Activated T-cell treated with anti-CD3 and anti-CD28 coated beads, Interleukin-2, amount 50 U/mL, for 72 hours (primary cell): ENCODE measurements at places on chromosomes 4 and X.

DNA sequence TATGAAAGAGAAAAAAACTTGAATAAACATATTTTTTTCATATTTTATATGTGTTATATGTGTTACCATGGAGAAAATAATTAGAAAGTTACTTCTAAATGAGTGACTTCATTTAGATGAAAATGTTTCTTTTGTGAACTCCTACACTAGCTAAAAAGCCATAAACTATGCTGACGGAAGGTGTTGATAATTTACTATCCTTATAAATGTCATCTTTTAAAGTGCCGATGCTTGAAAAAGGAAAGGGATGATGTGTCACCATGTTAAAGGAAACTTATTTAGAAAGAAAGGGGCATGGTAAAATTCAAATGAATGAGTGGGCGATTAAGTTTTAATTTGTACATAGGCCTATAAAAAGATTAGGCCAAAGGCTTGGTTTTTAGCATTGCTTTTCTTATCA, 133.8 kb downstream of the SPRY1 start:
- H3K4me3 ChIP-seq = no peak overlapping the region
- DNase-seq = no peak
- H3K36me3 ChIP-seq = no peaks in the 10 kb centered on the region
- no peaks in the 10 kb centered on the region for H3K27me3 ChIP-seq

GRCh38 chr4:140082391-140082755, 71.6 kb downstream of the MAML3 start:
- H3K36me3 ChIP-seq = no peaks in the 10 kb centered on the region
- peaks cover 44% of the 10 kb centered on the region for H3K4me1 ChIP-seq
- peaks cover 15% of the 10 kb centered on the region for H3K27me3 ChIP-seq
- no peak for DNase-seq
- no peak overlapping the region for H3K4me3 ChIP-seq

GRCh38 chr4:73343432-73343831, 60.7 kb upstream of the ALB start:
- no peak for DNase-seq
- no peaks in the 10 kb centered on the region for H3K36me3 ChIP-seq
- no peak overlapping the region for H3K27ac ChIP-seq
- no peaks in the 10 kb centered on the region for H3K27me3 ChIP-seq
- H3K4me3 ChIP-seq = no peak overlapping the region

DNA sequence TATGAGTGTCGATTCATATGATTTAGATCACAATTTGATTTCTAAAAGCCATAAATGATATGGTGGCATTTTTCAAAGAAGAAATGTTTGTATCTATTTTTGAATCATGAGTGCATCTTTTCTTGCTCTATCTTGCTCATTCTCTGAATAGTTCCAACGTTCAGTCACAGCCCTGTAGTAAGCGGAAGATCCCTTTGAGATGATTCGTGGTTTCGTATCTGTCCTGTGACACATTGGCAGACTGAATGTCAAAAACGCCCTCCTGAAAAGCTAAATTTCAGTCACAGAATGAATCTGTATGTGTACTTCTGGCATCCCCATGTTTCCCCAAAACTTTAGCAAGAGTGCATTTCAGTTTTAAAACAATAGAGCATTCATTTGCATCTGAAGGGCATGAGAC, 1066.9 kb upstream of the TENM3 start:
- no peaks in the 10 kb centered on the region for H3K27me3 ChIP-seq
- DNase-seq = no peak
- H3K36me3 ChIP-seq = no peaks in the 10 kb centered on the region
- no peaks in the 10 kb centered on the region for H3K4me1 ChIP-seq
- H3K27ac ChIP-seq = no peak overlapping the region

DNA sequence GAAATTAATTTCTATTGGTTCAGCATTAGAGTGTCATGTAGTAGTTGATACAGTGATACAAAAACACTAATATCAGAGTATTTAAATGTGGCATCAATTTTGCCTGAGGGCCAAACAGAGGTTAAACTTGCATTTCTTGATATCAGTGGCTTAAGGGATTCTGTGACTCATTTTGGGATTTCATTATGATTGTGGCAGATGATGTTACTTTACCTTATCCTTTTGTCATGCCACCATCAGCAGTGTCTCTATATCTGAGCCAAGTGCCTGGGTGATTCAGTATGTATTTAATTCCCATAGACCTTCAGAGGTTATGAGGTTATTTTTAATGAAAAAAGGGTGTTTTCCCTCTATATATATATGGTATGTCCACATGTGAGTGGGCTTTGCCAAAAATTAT, 582.9 kb downstream of the ADGRL3 start:
- H3K4me1 ChIP-seq = no peaks in the 10 kb centered on the region
- H3K27me3 ChIP-seq = no peaks in the 10 kb centered on the region
- H3K36me3 ChIP-seq = no peaks in the 10 kb centered on the region
- no peak for DNase-seq

- DNase-seq = no peak
- no peaks in the 10 kb centered on the region for H3K4me1 ChIP-seq
- no peak overlapping the region for H3K27ac ChIP-seq
These were observed 1.2 kb downstream of the IRS4 start for GRCh38 chrX:108735091-108735678.

GRCh38 chr4:153318696-153319320, 25.7 kb upstream of the MND1 start:
- no peak for DNase-seq
- H3K27ac ChIP-seq = no peak overlapping the region
- no peak overlapping the region for H3K4me3 ChIP-seq
- no peaks in the 10 kb centered on the region for H3K36me3 ChIP-seq

DNA sequence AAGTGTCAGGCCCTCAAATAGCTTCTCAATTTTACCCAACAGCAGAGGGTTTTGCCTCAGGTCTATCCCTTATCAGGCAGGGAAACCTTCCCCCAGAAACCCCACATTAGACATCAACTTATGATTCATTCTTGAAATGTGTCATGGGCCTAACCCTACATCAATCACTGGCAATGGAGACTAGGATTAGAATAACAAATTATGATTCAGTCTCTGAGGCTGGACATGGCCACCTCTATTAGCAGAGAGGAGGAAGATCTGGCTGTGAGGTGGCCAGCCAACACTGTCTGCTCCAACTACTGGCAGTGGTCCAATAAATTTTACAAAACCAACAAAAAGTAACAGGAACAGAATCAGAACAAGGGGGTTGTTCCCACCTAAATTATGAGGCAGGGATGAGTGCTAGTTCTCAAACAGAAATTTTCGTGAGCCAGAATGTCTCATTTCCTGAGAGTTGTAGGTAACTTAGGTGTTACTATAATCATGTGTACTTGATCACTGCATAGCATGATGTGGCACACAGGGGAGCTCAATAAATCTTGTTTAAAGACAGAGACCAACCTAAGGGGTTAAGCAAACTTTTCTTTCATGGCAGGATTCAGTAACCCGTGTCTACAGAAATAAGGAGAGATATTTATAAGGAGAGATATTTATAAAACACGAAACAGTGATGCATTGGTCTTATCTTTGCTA, 126.8 kb downstream of the NFKB1 start:
- H3K36me3 ChIP-seq = no peaks in the 10 kb centered on the region
- DNase-seq = peak; percentile 46
- peaks cover 78% of the 10 kb centered on the region for H3K4me1 ChIP-seq
- H3K27ac ChIP-seq = peak overlapping the region; percentile 18
- H3K4me3 ChIP-seq = peak overlapping the region; percentile 65
- H3K27me3 ChIP-seq = no peaks in the 10 kb centered on the region

- H3K4me1 ChIP-seq = peaks cover 45% of the 10 kb centered on the region
- peaks cover 2% of the 10 kb centered on the region for H3K36me3 ChIP-seq
- peaks cover 13% of the 10 kb centered on the region for H3K27me3 ChIP-seq
- H3K27ac ChIP-seq = no peak overlapping the region
- DNase-seq = no peak
These were observed 43.3 kb downstream of the HOPX start for GRCh38 chr4:56637791-56638190.

- no peak overlapping the region for H3K4me3 ChIP-seq
- H3K4me1 ChIP-seq = peaks cover 13% of the 10 kb centered on the region
- no peaks in the 10 kb centered on the region for H3K27me3 ChIP-seq
- peaks cover 2% of the 10 kb centered on the region for H3K36me3 ChIP-seq
- H3K27ac ChIP-seq = no peak overlapping the region
These were observed 13.7 kb upstream of the RASGEF1B start for GRCh38 chr4:81485310-81485980.

GRCh38 chrX:72540318-72540717, 32.3 kb downstream of the HDAC8 start:
- no peaks in the 10 kb centered on the region for H3K36me3 ChIP-seq
- H3K4me3 ChIP-seq = no peak overlapping the region
- H3K27ac ChIP-seq = no peak overlapping the region
- peaks cover 5% of the 10 kb centered on the region for H3K27me3 ChIP-seq
- no peak for DNase-seq

- DNase-seq = no peak
- H3K27me3 ChIP-seq = peaks cover 19% of the 10 kb centered on the region
- no peaks in the 10 kb centered on the region for H3K4me1 ChIP-seq
- no peaks in the 10 kb centered on the region for H3K36me3 ChIP-seq
- no peak overlapping the region for H3K27ac ChIP-seq
- peak overlapping the region; percentile 27 for H3K4me3 ChIP-seq
These were observed 1.7 kb upstream of the SLC6A8 start for GRCh38 chrX:153685751-153686696.

DNA sequence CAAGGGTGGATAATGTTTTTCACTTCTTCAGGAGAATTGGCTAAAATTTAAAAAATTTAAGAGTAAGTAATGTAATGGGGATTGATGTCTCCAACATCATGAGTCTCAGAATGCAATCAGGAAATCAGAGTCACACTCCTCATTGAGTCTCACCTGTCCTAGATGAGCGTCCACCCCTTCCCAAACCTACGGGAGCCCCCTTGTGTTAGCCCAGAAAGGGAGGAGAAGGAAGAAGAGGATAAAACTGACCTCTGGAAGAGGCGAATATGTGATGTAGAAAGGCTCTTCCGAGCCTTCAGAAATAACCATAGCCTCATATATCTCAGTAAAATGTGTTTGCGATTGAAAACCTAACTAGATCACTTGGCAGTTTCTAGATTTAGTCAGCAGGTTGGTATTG, 157.1 kb downstream of the DCLK2 start:
- no peak overlapping the region for H3K4me3 ChIP-seq
- H3K27me3 ChIP-seq = peaks cover 34% of the 10 kb centered on the region
- H3K4me1 ChIP-seq = no peaks in the 10 kb centered on the region
- H3K27ac ChIP-seq = no peak overlapping the region
- no peak for DNase-seq
- no peaks in the 10 kb centered on the region for H3K36me3 ChIP-seq

GRCh38 chrX:2829469-2830246, 928 bp downstream of the GYG2 start:
- DNase-seq = no peak
- H3K27me3 ChIP-seq = peaks cover 23% of the 10 kb centered on the region
- no peak overlapping the region for H3K27ac ChIP-seq
- H3K4me3 ChIP-seq = no peak overlapping the region

GRCh38 chr4:59838236-59838635, 1361.9 kb upstream of the ADGRL3 start:
- peaks cover 2% of the 10 kb centered on the region for H3K36me3 ChIP-seq
- no peaks in the 10 kb centered on the region for H3K4me1 ChIP-seq
- H3K27ac ChIP-seq = no peak overlapping the region
- H3K4me3 ChIP-seq = no peak overlapping the region

DNA sequence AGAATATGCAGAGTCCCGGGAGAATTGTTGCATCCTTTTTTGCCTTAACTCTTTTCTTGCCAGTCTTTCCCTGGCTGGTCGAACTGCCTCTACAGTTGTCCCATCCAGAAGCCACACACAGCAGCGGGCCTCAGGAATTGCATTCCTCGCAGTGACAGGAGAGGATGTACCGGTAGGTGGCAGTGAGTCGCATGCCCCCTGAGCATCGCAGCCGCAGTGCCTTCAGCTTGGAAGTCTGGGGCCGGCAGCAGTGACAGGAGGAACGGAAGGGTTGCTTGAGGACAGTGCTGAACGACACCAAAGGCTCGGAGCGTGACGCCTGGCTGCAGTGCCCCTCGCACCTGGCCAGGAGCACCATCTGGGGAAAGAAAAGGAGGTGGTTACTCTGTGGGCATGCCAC, 23.5 kb downstream of the NDP start:
- H3K27ac ChIP-seq = no peak overlapping the region
- peaks cover 9% of the 10 kb centered on the region for H3K4me1 ChIP-seq
- no peak overlapping the region for H3K4me3 ChIP-seq
- no peaks in the 10 kb centered on the region for H3K36me3 ChIP-seq
- DNase-seq = peak; percentile 3

DNA sequence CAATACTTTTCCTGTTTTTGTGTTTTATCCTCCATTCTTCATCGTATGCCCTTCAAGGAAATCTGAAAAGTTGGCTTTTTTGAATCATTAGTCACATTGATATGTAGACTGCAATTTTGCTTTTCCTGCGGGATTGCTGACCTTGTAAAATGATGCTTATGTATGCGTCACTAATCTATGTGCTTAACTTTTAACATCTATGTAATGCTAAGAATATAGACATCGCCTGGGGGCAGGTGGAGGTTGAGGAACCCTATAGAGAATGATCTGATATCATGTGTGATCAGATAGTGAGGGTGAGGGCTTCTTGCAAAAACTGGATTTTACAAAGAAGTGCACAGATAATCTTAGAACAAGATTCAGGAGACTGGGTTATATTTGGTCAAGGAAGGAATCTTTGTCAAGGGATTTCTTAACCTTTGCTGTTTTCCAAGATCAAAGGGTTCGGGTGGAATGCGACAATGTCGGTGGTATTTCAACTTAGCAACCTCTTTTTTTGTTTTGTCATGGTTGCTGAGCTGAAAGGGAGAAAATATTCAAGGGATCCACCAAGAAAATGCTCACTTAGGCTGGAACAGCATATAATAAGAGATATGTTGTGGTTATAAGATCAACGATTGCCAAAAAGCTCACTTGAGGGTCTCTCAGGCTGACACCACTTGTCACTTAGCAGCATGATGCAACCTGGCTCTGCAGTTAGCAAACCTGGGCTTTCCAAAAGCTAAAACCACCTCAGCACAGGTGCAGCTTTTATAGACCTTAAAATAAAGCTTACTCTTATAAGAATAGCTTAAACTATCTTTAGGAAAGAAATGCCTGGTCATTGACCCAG, 70.6 kb upstream of the PUDP start:
- no peak for DNase-seq
- no peak overlapping the region for H3K27ac ChIP-seq
- no peaks in the 10 kb centered on the region for H3K4me1 ChIP-seq
- no peak overlapping the region for H3K4me3 ChIP-seq
- no peaks in the 10 kb centered on the region for H3K27me3 ChIP-seq

DNA sequence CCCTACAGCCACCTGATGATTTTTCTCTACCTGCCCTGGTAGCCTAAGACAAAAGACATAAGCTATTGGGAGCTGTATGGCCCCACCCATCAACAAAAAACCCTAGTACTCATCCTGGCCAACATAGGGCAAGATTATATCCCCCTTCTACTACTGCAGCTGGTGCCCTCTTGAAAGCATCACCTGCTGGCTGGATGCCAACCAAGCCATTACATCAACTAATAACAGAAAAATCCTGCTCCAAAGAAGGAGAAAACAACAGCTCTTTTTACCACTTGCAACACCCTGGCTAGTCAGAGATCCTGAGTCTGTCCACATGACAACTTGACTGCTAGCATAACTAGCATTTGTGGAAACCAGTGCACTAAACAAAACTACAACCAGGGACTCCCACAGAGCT, 43.6 kb upstream of the UPRT start:
- H3K27me3 ChIP-seq = peaks cover 40% of the 10 kb centered on the region
- peaks cover 4% of the 10 kb centered on the region for H3K36me3 ChIP-seq
- H3K4me3 ChIP-seq = no peak overlapping the region
- no peak for DNase-seq

- no peaks in the 10 kb centered on the region for H3K27me3 ChIP-seq
- H3K4me1 ChIP-seq = no peaks in the 10 kb centered on the region
- no peaks in the 10 kb centered on the region for H3K36me3 ChIP-seq
- DNase-seq = no peak
These were observed 132.2 kb downstream of the VEGFC start for GRCh38 chr4:176660561-176660960.

- H3K4me1 ChIP-seq = no peaks in the 10 kb centered on the region
- peaks cover 10% of the 10 kb centered on the region for H3K27me3 ChIP-seq
- H3K4me3 ChIP-seq = no peak overlapping the region
- no peak overlapping the region for H3K27ac ChIP-seq
- H3K36me3 ChIP-seq = no peaks in the 10 kb centered on the region
- no peak for DNase-seq
These were observed 62.7 kb downstream of the FHDC1 start for GRCh38 chr4:152998861-152999260.
